ENCODE measurements at places on chromosomes 12 and 14. TPM values are rescaled to one million over a fixed set of nuclear protein-coding genes. Genes with fewer than 3 reads are reported as not detected.

ORAI1 gene
- 32.5 TPM for polyA plus RNA-seq

PTPRR gene
- polyA plus RNA-seq: 0.24 TPM

SRRM4 gene
- polyA plus RNA-seq: 0.02 TPM

ANO2 gene
- polyA plus RNA-seq: 8.3 TPM

TMEM52B gene
- 0.83 TPM for polyA plus RNA-seq

WNT1 gene
- polyA plus RNA-seq: 0.09 TPM

DNA sequence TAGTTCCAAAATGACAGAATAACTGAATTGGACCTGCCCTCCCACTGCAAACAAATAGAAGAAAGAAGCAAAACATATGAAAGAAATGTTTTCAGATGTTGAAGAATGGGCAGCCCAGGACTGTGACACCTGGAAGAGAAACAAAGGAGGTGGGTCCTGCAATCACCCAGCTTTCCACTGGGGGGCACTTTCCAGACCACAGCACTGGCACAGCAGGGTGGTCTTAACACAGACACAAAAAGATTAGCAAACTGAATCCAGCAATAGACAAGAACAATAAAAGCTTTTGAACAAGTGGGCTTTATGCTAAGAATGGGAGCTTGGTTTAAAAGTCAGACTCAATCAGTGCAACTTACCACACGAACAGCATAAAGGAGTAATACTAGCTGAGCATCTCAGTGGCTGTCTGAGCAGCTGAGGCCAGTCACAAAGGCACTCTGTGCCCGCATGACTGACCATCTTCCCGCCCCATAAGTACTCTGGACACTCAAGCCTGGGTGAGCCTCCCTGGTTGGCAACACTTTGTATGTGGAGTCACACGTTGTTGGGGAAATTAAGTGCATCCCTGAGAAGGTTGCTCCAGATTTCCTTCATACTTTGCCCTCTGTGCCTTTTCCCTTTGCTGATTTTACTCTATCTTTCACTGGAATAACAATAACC lies 27.7 kb downstream of the JKAMP start:
- peak; percentile 10 for DNase-seq

DNA sequence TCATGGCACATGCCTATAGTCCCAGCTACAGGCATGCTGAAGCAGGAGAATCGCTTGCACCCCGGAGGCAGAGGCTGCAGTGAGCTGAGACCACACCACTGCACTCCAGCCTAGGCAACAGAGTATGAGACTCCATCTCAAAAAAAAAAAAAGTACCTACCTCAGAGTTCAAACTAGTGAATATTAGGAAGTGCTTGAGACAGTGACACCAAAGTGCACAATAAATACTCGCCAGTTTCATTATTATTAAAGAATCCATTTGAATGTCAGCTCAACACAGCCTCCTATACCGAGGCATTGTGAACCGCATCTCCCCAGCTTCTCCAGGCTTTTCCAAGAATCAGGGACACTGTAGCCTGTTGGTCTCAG lies 5.0 kb downstream of the GAPDH start:
- DNase-seq: no peak

GRCh38 chr12:113827539-113828114 lies 138.5 kb downstream of the RBM19 start:
- DNase-seq: no peak

GRCh38 chr12:108475396-108475795 lies 39.7 kb upstream of the FICD start:
- DNase-seq: no peak

DNA sequence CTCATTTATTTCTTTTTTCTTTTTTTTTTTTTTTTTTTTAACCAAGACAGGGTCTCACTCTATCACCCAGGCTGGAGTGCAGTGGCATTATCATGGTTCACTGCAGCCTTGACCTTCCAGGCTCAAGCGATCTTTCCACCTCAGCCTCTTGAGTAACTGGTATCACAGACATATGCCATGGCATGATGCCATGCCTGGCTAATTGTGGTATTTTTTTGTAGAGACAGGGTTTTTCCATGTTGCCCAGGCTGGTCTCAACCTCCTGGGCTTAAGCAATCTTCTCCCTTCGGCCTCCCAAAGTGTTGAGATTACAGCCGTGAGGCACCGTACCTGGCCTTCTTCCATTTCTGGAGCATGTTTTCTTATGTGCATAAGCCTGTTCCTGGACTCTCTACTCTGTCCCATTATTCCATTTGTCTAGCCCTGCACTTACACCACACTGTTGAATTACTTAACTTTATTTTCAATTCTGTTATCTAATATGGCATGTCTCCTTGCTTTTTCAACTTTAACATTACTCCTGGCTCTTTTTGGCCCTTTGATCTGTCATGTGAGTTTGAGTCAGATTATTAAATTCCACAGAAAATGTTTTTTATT lies 47.9 kb upstream of the PTGDR start:
- DNase-seq: no peak

- no peak for DNase-seq
Observed at GRCh38 chr12:95115641-95116040, 42.2 kb upstream of the NR2C1 start.

DNA sequence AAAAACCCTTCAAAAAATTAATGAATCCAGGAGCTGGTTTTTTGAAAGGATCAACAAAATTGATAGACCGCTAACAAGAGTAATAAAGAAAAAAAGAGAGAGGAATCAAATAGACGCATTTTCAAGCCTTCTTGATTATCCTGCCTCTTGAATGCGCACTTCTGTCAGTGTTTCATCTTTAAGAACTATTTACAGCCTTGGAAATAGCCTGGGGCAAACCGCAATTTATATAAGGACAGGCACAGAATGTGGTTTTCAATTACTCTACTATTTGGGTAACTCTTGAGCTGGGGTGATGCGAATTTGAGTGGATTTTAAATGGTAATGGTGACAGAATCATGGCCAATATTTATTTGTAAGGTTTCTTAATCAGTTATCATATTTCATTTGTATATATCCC lies 179.1 kb upstream of the OTX2 start:
- DNase-seq: no peak
